ENCODE measurements at places on chromosomes 1 and 21. TPM values are rescaled to one million over a fixed set of nuclear protein-coding genes. Genes with fewer than 3 reads are reported as not detected.

DNA sequence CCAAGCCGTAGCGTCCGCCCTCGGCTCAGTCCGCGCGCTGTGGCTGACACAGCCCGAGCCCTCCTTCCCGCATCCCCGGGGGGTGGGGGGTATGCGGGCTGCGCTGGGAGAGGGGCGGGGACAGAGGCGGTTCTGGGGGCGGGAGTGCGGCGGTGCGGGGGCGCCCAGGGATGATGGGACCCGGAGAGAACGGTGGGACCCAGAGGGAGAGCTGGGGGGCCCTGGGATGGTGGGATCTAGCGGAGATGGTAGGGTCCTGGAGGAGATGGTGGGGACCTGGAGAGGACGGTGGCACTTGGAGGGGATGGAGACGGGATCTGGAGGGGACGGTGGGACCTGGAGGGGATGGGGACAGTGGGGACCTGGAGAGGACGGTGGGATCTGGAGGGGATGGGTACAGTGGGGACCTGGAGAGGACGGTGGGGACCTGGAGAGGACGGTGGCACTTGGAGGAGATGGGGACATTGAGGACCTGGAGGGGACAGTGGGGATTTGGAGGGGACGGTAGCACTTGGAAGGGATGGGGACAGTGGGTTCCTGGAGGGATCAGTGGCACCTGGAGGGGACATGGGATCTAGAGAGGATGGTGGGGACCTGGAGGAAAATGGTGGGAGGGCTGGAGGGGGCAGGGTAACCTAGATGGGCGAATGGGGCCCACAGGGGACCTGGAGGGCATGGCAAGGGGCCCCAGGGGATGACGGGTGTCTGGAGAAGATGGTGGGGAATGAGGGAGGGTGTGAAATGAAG is 477 bp downstream of the SNAP47 start:
- H3K27me3 ChIP-seq = no peaks in the 10 kb centered on the region
- H3K4me1 ChIP-seq = peaks cover 13% of the 10 kb centered on the region
- peaks cover 44% of the 10 kb centered on the region for H3K36me3 ChIP-seq
- H3K27ac ChIP-seq = no peak overlapping the region
- DNase-seq = no peak
- peak overlapping the region; percentile 73 for H3K4me3 ChIP-seq

DNA sequence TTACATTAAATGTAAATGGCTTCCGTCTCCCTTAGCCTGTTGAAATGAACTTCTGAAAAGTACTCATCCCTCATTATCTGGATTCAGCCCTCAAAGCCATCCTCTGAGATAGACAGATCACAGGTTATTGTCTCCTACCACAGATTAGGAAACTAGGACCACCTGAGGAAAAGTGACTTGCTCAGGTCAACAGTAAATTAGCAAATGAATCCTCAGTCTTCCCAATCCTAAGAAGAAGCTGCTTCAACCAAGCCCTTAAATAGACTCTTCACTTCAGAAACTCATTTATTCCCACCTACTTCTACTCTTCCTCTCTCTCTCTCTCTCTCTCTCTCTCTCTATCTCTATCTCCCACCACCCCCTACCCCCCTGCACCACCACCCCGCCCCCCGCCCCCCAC is 152.3 kb downstream of the DMRTA2 start:
- H3K27ac ChIP-seq = no peak overlapping the region
- H3K4me3 ChIP-seq = no peak overlapping the region
- no peaks in the 10 kb centered on the region for H3K27me3 ChIP-seq

DNA sequence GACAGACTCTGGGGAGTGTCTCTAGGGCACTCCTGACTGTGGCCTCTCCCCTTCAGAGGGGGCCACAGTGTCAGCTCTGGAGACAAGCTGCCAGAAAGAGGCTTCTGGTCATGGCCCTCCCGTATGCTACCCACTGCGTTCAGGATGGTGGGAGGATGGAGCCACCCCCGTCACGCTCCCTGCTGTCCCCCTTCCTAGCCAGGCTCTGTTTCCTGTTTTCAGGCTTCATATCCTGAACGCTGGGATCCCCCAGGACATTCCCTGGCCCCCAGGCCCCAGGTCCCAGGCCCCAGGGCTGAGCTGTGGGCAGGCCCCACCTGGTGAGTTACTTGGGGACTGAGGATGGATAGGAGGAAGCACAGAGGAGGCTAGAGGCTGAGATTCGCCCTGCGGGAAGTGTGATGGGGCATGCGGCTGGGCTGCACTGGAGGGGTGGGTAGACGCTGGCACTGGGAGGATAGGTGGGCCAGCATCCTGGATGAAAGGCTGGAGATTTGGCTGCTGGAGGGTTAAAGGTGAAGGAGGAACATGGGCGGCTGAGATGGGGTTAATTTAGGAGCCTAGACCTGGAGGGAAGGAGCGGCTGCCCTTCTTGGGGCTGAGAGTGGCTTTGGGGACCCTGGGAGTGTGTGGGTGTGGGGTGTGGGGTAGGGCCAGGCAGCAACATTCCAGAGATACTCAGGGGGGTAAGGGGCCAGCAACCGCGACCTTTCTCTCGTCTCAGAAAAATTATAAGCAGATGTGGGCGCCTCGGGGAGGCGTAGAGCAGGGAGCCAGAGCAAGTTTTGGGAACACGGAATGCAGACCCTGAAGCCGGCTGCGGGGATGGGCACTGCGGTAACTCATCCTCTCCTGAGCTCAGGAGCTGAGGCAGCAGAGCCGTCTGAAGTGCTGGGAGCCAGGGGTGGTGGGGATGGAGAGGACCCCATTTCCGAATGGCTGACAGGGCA is 8.7 kb downstream of the PEAR1 start:
- H3K27me3 ChIP-seq = no peaks in the 10 kb centered on the region
- no peak for DNase-seq
- H3K4me3 ChIP-seq = no peak overlapping the region
- no peaks in the 10 kb centered on the region for H3K36me3 ChIP-seq
- H3K27ac ChIP-seq = no peak overlapping the region
- no peaks in the 10 kb centered on the region for H3K4me1 ChIP-seq

- no peaks in the 10 kb centered on the region for H3K27me3 ChIP-seq
- H3K4me1 ChIP-seq = no peaks in the 10 kb centered on the region
- H3K36me3 ChIP-seq = no peaks in the 10 kb centered on the region
- DNase-seq = no peak
- no peak overlapping the region for H3K27ac ChIP-seq
These were observed 187.6 kb upstream of the FAM78B start for GRCh38 chr1:166354406-166354805.

DNA sequence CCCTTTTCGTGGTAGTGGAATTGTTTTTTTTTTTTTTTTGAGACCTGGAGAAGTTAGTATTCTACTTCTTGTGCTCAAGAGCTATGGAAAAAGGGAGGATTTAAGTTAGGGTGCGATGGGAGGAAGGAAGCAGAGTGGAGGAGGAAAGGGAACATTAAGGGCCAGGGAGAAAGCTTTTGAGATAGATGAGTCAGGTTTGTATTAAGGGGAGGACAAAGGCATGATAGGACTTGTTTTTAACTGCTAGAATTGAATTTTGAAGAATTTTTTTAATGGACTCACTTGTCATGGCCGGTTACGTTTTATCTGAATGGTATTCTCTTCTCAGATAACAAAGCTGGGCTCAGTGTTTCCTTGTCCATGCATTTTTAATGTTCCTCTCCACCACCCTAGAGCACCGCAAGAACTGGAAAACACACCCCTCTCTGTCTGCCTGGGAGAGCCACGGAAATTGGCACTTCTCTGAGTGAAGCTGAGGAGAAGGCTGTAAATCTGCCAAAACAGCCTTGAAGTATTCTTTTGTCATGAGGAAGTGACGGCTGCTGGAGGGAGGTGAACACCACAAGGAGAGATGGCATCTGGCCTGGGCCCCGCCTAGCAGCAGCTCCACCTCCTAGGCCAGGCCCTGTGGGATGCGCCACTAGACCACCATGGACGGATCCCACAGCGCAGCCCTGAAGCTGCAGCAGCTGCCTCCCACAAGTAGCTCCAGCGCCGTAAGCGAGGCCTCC is 3.5 kb downstream of the NIPAL3 start:
- H3K36me3 ChIP-seq = peaks cover 5% of the 10 kb centered on the region
- H3K4me1 ChIP-seq = no peaks in the 10 kb centered on the region
- DNase-seq = peak; percentile 61
- no peak overlapping the region for H3K27ac ChIP-seq

DNA sequence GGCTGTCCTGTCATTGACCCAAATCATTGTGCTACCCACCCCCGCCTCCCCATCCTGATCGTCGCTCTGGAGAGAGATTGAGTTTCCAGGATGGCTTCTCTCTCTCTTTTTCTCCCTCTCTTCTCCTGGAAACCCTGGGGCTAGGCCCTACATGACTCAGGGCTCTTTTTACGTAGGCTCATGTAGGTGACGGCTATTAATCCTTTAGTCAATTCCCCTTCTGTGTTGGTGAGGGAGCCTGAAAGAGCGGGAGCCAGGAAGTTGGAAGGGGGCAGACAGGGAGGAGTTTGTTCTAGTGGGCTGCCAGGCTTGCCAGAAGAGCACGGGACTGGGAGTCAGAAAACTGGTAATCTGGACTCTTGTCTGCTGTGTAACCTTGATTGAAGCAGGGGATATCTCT is 9.7 kb downstream of the ATP2B4 start:
- H3K36me3 ChIP-seq = no peaks in the 10 kb centered on the region
- H3K4me3 ChIP-seq = no peak overlapping the region
- H3K4me1 ChIP-seq = no peaks in the 10 kb centered on the region
- DNase-seq = no peak
- H3K27ac ChIP-seq = peak overlapping the region; percentile 27

DNA sequence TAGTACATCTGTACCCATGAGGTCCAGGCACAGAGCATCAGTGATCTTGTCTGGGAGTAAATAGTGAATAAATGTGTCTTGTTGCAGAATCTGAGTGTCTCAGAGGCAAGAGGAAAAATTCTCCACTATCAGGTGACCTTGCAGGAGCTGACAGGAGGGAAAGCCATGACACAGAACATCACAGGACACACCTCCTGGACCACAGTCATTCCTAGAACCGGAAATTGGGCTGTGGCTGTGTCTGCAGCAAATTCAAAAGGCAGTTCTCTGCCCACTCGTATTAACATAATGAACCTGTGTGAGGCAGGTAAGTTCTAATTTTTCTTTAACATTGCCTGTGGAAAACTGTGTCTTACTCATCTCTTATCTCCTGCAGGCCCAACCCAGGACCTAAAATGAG is 43.1 kb downstream of the IL12RB2 start:
- H3K4me3 ChIP-seq = no peak overlapping the region
- H3K36me3 ChIP-seq = no peaks in the 10 kb centered on the region
- no peak for DNase-seq
- H3K27me3 ChIP-seq = no peaks in the 10 kb centered on the region
- H3K4me1 ChIP-seq = no peaks in the 10 kb centered on the region

DNA sequence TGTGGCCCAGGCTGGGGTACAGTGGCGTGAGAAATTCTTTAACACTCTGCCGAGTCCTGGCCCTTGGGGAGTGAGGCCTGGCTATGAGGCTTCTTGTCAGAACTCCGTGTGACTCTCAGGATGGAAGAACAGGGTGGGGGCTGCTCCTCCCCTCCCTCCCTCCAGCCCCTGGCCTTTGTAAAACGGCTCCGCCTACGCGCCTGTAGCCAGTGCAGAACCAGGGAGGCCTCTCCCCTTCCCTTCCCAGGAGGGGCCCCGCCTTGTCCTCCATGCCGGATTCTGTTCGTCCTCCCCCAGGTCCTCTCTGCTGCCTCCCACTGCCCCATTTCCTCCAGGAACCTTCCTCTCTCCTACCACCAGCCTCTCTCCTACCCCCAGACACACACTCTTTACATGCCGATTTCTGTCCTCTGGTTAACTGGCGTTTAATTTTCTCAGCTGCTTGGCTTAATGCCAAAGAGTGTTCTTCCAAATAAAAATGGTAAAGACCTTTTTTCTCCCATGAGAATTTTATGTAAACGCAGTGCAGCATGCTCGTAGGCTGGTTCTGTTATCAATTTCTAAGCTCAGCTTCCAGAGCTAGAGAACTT is 21.0 kb downstream of the PDE9A start:
- peaks cover 5% of the 10 kb centered on the region for H3K4me1 ChIP-seq
- H3K27me3 ChIP-seq = no peaks in the 10 kb centered on the region
- H3K27ac ChIP-seq = no peak overlapping the region
- no peak overlapping the region for H3K4me3 ChIP-seq
- DNase-seq = peak; percentile 31

- H3K27me3 ChIP-seq = no peaks in the 10 kb centered on the region
- no peak overlapping the region for H3K27ac ChIP-seq
- no peak overlapping the region for H3K4me3 ChIP-seq
- H3K4me1 ChIP-seq = no peaks in the 10 kb centered on the region
- no peak for DNase-seq
These were observed 713.8 kb downstream of the KCNT2 start for GRCh38 chr1:195894411-195894810.

- no peak overlapping the region for H3K4me3 ChIP-seq
- no peaks in the 10 kb centered on the region for H3K4me1 ChIP-seq
- H3K27ac ChIP-seq = no peak overlapping the region
- no peaks in the 10 kb centered on the region for H3K36me3 ChIP-seq
- DNase-seq = no peak
These were observed 305.0 kb downstream of the HLX start for GRCh38 chr1:221184131-221184794.

DNA sequence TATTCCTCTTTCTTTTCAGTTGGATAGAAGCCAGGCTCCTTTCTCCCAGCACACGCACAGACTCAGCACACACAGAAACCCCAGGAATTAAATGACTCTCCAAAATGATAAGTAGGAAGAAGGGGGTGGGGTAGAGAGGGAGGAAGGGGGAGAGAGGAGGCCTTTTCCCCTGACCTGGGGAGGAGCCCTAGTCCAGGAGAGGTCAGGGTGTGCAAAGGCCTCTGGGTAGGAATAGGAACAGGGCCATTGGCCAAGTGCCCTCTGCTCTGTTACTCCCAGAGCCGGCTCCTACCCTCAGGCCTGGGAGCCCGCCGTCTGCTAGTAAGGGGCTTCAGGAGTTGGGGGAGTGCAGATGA is 35.6 kb upstream of the PUM1 start:
- no peak overlapping the region for H3K4me3 ChIP-seq
- peaks cover 29% of the 10 kb centered on the region for H3K4me1 ChIP-seq
- no peaks in the 10 kb centered on the region for H3K36me3 ChIP-seq
- no peak overlapping the region for H3K27ac ChIP-seq

- no peak overlapping the region for H3K27ac ChIP-seq
- H3K36me3 ChIP-seq = no peaks in the 10 kb centered on the region
- no peaks in the 10 kb centered on the region for H3K27me3 ChIP-seq
- peak; percentile 14 for DNase-seq
These were observed 101.3 kb upstream of the ACTL8 start for GRCh38 chr1:17653728-17654351.

GRCh38 chr1:11080931-11081330 is 18.7 kb downstream of the EXOSC10 start:
- no peak for DNase-seq
- no peak overlapping the region for H3K27ac ChIP-seq
- H3K36me3 ChIP-seq = peaks cover 21% of the 10 kb centered on the region
- no peak overlapping the region for H3K4me3 ChIP-seq

The HJV gene
- not detected for polyA plus RNA-seq

The KCNT2 gene
- not detected for polyA plus RNA-seq

The TMEM125 gene
- polyA plus RNA-seq = 81.0 TPM

The LMOD1 gene
- polyA plus RNA-seq = 6.2 TPM

The TMEM61 gene
- 4.2 TPM for polyA plus RNA-seq

The PDC gene
- not detected for polyA plus RNA-seq

The REG4 gene
- 212 TPM for polyA plus RNA-seq

The NTMT2 gene
- not detected for polyA plus RNA-seq

The FNDC5 gene
- polyA plus RNA-seq = 1.2 TPM

The INKA2 gene
- 4.4 TPM for polyA plus RNA-seq
